ENCODE measurements at places on chromosomes 11 and 22. TPM values are rescaled to one million over a fixed set of nuclear protein-coding genes. Genes with fewer than 3 reads are reported as not detected.

Gene NRGN
- 2.7 TPM for total RNA-seq

Gene PGGHG
- 1.4 TPM for total RNA-seq

Gene LMO1
- 1.9 TPM for total RNA-seq

- DNase-seq, result no peak
Observed at GRCh38 chr11:56876621-56877275, 112.0 kb upstream of the OR5AK2 start.

GRCh38 chr11:126993599-126993998 lies 7.0 kb downstream of the KIRREL3 start:
- no peak for DNase-seq

DNA sequence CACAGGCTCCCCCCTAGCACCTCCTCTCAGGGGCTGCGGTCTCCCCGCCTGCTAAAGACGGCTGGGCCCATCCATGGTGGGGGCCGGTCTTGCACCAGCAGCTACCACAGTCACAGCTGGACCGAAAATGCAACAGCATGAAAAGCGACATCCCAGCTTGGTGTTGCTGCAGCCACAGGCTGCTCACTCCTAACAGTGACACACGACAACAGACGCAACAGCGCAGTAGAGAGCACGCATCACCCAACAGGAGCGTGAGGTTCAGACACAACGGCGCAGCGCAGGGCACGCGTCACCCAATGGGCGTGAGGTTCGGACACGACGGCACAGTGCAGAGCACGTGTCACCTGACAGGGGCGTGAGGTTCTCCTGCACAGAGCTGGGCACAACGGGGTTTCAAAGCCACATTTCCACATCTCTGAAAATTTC lies 24.1 kb downstream of the TOLLIP start:
- DNase-seq, result no peak

- DNase-seq, result no peak
Observed at GRCh38 chr11:85704967-85705366, 19.0 kb upstream of the CCDC89 start.

DNA sequence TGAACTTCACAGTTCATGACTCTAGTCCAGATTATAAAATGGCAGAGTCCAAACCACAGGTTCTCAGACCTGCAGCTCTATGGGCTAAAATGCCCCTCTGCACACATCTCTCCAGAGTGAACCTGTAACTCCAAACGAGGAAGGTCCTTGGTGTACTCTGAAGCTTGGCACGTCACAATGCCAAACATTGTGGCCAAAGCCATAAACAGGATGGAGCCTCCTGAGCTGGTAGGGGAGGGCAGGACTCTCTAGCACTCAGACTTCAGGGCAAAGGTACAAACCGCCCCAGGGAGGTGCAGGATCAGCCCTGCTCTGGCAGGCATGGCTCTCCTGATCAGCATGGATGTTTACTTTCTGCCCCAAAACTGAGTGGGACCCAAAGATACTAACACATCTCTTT lies 2.3 kb downstream of the SCUBE2 start:
- no peak for DNase-seq
